ENCODE measurements at places on chromosomes 1 and 21.

GRCh38 chr1:180560868-180561600, 2.3 kb downstream of the OVAAL start:
- DNase-seq: no peak

DNA sequence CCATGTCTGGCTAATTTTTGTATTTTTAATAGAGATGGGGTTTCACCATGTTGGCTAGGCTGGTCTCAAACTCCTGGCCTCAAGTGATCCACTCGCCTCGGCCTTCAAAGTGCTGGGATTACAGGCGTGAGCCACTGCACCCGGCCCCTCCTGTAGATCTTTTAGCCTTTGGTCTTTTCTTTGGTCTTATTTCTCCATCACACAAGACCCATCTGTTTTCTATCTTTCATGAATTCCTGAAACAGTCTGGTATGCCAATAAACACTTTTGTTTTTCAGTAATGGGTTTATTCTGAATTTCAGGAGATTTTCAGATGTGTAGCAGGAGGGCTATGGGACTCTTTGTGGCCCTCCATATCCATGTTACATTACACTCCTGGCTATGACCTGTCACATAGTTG, 23.2 kb downstream of the ERRFI1 start:
- no peak for DNase-seq

DNA sequence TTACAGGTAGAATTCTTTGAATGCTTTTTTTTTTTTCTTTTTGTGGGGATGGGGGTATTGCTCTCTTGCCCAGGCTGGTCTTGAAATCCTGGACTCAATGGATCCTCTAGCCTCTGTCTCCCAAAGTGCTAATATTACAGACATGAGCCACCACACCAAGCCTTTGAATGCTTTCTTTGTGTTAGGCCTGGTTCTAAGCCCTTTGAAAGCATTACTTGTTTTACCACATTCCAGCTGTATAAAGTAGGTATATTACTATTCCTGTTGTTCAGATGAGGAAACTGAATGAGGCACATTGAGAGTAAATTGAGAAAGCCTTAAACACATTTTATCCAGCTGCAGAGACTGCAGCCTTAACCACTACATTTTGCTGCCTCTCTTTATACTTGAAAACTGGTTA, 841.8 kb upstream of the ADGRL4 start:
- DNase-seq: no peak

DNA sequence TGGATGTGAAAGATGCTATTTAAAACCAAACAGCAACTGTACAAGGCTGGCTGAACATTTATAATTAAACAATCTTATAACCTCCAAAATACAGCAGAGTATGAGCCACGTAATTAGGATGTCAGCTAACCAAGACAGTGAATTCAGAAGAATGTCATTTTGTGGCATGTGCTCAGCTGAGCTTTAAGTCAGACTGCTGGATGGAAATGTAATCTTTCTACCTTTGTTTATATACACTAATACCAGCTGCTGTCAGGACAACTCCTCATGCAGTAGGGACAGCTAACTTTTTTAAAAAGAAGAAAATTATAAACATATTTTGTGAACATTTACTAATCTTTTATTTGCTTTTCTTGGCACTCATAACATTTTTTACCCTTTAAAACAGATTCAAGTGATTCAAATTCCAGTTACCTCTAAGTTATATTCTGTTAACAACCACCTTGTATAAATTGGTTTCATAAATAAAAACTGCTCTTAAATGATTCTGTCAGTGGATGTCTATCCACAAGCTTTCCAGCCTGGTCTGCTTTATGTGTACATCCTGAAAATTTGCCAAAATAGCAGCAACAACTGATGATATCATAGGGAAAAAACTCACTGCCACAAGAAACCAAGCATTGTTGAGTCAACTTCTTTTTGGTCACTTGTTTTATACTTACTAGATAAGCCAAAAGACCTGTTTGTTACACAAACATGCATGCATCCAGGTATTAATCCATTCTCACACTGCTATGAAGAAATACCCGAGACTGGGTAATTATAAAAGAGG, 36.1 kb downstream of the DPH5 start:
- DNase-seq: no peak

DNA sequence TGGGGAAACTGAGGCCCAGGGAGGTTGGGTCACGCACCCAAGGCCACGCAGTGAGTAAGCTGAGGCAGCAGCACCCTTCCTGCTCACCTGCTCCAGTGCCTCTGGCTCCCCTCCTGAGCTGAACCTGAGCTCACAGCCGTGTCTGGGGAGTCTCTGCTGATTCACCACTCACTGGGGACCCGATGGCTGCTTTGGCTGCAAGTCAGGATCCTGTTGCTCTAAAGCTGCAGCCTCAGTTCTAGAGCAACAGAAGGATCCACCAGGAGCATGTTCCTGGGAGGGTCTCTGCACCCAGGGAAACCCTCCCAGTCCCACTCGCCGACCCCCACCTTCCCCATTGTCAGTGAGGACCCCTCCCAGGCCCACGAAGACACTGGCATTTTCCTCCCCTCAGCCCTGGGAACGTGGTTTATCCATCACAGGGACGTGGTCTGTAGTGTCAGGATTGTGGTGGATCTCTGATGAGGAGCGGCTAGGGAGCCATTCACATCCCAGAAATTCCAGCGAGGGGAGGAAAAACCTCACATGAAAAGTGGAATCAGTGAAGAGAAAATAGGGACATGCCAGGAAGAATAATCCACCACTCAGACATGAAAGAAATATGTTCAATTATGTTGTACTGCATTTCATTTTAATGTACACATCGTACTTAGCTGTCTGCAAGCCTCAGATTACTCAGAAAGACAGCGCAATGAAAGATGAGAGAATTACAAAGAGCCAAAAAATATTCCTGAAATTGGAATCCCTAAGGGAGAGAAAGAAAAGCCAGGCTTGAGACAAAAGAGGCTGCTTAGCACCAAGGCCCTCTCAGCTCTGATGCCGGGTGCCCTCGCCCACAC, 447.2 kb downstream of the MATN1 start:
- DNase-seq: no peak

- DNase-seq: no peak
These were observed 4.0 kb downstream of the DONSON start for GRCh38 chr21:33584455-33584854.

DNA sequence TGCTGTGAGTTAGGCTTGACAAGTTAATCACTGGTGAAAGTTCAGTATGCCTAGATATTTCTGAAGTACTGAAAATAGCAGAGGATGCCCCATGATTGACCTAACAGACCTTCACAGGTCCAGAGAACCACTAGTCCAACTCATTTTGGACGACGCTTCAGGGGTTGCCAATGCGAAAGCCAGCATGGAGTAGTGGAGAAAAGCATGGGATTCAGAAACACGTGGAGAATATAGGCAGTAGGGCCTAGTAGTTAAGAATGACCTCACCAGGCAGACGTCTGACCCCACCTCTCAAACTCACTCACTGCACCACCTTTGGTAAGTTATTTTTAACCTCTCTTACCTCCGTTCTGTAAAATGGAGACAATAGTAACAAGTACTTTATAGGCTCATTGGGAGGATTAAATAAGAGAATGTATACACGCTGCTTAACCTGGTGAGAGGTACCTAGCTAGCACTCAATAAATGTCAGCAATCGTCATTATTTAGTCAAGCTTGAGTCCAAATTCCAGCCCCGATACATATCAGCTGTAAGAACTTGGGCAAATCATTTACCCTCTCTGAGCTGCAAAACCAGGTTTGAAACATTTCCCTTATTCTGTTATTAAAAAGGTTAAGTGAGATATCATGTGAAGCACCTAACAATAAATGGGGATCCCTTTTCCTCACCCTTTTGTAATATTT, 13.2 kb downstream of the PLPP3 start:
- DNase-seq: no peak

- DNase-seq: no peak
These were observed 55.5 kb downstream of the TRIM11 start for GRCh38 chr1:228350831-228351781.

- DNase-seq: no peak
These were observed 71.3 kb downstream of the GRIK3 start for GRCh38 chr1:36963006-36963405.

DNA sequence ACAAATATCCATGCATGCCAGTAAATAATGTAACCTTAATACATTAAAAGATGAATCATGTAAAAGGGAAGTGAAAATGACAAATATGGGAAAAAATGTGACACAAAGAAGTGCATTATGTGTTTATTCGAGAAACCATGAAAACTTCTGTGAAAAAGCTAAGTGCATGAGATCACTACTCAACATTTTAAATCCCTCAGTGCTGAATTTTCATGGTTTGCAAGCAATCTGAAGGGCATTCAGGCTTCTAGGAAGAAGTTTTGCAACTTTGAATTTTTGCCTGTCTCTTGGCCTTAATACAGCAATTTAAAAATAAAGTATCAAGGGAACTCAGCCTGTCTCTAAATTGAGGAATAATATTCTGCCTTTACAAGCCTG, 78.2 kb downstream of the MAP3K7CL start:
- DNase-seq: no peak

- DNase-seq: no peak
These were observed 178.0 kb downstream of the ZNF281 start for GRCh38 chr1:200231787-200232231.

Measured in stimulated activated CD4-positive, alpha-beta T cell treated with anti-CD3 and anti-CD28 coated beads, Interleukin-4, amount 100 ng/mL, for 4 hours (primary cell).